ENCODE measurements at places on chromosomes 3 and 15. TPM values are rescaled to one million over a fixed set of nuclear protein-coding genes. Genes with fewer than 3 reads are reported as not detected.

The BUB1B gene
- total RNA-seq, result not detected

The PLA2G4E gene
- not detected for total RNA-seq

The CHRFAM7A gene
- total RNA-seq, result 2.0 TPM

The MB21D2 gene
- 0.66 TPM for total RNA-seq

DNA sequence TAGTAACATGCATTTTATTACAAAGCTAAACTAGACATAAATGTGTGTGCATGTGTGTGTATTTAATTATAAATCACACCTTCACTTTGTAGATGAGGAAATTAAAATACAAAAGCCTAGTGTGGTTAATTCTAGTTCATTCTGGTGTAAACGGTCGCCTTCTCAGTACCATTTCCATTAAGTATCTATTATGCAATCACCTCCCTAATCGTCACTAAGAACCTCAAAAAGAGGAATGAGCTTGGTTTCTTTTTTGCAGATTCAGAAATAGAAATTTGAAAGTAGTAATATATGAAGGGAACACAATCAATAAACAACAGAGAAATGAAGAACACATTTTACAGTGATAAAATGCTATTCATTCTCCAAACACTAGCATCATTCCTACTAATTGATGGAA lies 233.2 kb downstream of the ZBBX start:
- DNase-seq, result no peak

- DNase-seq, result no peak
Measured at GRCh38 chr15:51424780-51425179, 83.3 kb downstream of the GLDN start.

DNA sequence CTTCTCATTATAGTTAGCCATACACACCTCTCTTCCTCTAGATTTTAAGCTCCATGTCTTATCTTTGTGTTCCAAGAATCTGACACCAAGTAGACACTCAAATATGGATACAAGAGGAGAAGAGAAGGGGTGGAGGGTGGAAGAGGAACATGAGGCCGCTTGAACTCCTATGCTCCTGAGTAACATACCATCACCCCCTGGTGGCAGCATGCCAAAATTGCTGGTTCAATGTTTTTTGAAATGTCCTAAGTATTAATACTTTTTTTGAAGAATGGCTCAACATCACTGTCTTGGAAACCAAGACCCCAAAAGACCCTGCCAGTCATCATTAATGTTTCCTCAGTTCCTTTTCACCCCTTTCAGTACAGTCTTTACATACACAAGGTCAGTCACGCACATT lies 71.8 kb upstream of the HACD2 start:
- DNase-seq, result no peak

- DNase-seq, result no peak
Measured at GRCh38 chr3:120227710-120228347, 57.2 kb downstream of the GPR156 start.

DNA sequence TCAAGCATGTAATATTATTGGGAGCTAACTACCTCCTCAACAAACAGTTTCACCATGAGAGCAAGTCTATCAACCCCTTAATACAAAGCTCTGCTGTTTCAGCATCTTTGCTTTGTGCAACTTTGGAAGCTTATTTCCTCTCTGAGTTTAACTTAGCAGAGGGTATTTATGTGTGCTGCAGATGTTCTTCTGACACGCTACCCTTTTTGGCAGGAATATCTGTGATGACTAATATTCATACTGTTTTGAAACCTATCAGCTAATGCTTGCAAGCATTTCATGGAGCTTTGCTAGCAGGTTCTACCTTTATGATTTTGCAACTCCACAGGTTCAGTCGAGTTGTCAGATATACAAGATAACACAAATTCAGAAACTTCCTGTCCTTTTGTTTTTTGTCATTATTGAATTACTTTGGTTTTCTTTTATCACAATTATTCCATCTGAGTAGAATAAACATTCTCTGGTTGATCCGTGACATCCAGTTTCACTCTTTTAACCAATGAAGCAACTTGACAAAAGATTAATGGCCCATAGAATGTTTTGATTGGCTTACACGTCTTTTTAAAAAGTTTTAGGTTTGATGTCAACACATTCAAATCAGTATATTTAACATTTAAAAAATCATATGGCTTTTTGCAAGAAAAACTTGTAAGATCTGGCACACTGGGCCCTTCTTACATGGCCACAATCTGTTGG lies 1.7 kb upstream of the SLC9A9 start:
- no peak for DNase-seq

GRCh38 chr15:40290545-40290917 lies 7.7 kb upstream of the ANKRD63 start:
- no peak for DNase-seq

- DNase-seq, result no peak
Measured at GRCh38 chr3:28949580-28949979, 331.3 kb upstream of the RBMS3 start.

DNA sequence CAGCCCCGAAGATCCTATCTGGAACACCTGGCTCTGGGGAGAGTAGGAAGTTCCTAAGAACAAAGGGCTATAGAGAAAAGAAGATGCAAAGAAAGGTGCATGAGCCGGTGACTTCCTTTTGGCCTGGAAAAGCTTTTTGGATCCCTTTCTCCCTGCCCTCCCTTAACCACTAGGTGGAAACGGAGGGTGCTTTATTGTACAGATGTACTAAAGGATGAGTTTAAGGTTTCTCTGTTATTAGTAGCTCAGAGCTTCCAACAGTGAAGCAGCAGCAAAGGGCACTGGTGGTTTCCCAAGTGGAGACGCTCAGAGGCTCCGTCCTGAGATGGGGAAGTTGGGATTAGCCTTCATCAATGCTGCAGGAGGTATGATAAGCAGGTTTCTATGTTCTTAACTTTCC lies 5.9 kb upstream of the ADGRG7 start:
- peak; percentile 9 for DNase-seq

GRCh38 chr15:98286831-98287230 lies 326.3 kb downstream of the ARRDC4 start:
- DNase-seq, result no peak

GRCh38 chr15:29636921-29637320 lies 185.3 kb downstream of the TJP1 start:
- DNase-seq, result no peak

GRCh38 chr3:140521751-140522445 lies 156.0 kb upstream of the TRIM42 start:
- no peak for DNase-seq

DNA sequence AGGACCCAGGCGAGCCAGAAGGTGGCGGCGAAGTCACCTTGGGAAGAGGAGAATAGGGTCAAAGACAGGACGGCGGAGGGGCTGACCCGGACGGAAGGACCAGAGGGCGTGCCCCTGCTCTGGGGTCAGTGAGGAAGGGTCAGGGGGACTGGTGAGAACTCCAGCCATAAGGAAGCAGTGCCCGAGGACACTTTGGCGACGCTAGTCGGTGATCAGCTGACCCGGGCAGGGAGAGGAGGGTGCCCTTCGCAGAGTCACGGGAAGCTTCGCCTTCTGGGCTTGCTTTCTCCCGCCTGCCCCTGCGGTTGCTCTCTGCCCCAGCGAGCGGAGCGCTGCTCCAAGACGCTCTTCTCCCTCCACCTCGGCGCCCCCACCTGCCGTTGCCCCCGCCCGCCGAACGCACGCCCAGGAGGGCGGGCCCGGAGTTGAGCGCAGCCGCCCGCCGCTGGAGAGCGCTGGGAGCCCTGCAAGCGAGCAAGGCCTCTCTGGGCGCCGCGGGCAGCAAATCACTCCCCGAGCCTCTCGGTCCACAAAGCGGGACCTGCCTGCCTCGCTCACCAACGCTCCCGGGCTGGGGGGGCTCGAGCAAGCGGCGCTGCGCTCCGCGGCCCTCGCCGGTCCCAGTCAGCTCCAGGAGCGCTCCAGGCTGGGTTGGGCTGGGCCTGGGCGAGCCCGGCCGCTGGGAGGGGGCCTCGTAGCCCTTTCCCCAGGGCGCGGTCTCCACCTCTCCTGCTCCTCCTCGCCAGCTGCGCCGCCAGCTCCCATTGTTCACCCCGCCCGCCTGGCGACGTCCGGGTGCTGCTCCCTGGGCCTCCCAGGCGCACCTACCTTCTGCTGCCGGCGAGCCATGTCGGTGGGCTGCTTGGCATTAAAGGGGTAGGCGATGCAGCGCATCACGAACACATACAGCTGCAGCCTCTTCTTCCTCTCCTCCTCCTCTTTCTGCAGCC lies 1.2 kb downstream of the CADPS start:
- DNase-seq, result peak; percentile 57

DNA sequence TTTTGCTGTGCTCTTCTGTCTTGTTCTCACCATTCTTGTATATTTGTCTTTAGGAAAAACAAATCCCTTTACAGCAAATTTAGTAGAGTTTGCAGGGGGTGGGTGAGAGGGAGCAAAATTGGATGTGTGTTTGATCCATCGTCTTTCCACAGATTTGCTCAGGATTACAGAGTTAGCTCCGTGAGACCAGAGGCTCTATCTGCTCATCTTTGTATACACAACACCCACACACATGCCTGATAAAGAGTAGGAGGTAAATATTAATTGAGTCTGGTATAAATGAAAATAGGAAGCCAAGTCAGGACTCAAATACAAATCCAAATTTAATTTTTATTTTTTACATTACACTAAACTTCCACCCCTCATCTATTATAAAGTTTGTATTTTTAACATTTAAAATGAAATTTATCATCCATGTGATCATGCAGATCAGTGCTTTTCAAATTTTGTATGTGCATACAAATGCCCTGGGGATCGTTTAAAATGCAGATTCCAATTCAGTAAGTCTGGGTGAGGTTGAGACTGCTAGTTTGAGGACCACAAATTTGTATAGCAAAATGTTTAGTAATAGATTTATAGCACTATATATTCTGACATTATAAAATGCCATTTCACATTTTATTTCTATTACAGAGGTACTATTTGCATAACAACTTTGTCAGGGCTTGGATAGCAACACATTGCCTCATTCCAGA lies 326.7 kb downstream of the LSAMP start:
- DNase-seq, result no peak

- no peak for DNase-seq
Measured at GRCh38 chr15:62822228-62822627, 220.3 kb upstream of the TPM1 start.

- no peak for DNase-seq
Measured at GRCh38 chr3:149134575-149134974, 5.1 kb downstream of the HPS3 start.

DNA sequence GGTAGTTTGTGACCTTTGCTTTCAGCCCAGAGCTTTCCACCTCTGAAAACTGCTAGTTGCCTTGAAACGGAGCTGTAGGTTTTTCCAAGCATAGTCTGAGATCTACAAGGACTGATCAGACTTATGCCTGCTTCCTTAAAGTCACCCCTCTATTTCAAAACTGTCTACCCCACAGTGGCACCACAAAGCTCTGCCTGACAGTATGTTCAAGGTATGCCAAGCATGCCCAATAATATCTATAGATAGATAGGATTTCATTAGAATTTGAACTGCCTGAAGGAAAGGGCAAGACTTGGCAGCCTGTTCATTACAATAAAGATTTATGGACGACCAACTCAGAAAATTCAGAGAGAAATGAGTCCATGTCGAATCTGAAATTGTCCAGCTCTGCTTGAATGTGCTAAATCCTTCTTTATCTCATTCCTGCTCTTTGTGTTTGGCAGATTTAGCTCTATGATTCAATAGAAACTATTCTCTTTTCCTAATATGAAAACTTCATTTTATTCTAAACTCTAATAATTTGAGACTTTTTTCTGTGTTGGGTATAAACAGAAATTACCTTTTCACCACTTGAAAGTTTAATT lies 227.6 kb upstream of the TBC1D5 start:
- no peak for DNase-seq

DNA sequence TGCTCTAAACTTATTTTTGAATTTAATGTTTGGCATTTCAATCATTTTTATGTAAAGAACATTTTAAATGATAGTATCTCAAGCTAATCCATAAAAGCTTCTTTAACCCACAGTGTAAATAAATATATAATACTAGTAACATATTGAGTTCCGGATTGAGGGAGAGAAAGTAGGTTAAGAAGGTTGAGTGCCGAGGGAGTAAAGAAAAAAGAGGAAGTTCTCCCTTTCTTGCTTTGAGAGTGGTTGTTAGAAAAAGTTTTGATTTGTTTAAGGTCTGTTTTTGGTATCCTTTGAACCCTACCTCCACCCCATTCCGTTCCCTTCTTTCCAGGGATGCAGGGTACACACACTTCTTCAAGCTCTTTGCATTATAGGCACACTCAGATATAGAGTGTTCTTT lies 130.8 kb downstream of the VPS8 start:
- DNase-seq, result no peak

DNA sequence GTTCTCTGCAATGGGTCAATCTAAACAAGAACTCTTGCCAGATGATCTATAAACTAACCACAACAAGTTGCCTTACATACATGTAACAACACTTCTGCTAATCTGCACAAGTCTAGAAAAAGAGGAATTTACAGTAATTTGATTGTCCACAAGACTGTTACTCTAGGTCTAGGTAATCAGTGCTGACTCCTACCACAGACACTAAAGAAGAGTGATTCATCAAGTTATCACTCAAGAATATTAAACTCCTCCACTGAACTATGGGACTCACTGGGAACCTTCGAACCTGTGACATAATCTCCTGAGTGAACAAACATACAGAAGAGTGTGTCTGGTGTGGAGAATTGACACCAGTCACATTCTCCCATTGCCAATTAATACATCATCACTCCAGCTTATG lies 138.3 kb downstream of the ANXA2 start:
- no peak for DNase-seq

GRCh38 chr3:58011580-58011979 lies 3.4 kb downstream of the FLNB start:
- DNase-seq, result no peak

Measured in body of pancreas (tissue), 4 donors.